ENCODE measurements at places on chromosomes 12 and 14.
A peak's percentile ranks its signal among the peaks of the same experiment; 100 is the strongest.

GRCh38 chr14:60686865-60687264 is 37.3 kb downstream of the SIX4 start:
- no peak for DNase-seq

DNA sequence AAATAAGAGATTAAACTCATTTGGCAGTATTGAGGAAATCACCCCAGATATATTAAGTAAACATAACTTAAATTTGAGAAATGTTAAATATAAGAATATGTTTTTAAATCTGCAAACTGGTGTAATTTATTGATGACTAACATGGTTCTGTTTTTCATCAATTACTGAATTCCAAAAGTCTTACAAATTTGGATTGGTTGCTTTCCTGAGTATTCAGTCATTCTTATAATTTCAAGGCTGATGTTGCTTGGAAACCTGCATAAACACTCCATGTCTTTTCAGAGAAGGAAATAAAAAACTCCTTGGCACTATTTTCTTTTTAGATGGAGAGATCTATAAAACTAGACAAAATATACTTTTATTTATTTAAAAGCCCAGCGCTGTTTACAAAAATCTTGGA is 71.7 kb downstream of the NOVA1 start:
- no peak for DNase-seq

DNA sequence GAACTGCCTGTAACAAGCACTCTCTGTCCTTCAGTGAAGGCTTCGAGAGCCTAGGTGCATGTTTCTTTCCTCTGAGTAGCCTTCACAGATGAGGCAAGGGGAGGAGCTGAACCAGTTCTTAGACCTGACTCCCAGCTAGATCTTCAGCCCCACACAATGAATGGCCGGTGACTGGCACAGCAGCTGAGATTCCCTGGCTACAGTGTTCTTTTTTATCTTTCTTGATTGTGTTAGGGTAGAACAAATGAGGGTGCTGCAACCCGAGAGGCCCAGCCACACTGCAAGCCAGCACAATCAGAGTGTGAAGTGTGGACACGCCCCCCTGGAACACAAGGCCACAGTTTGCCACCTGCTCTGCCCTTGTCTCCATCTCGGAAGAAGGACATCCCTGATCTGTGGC is 19.1 kb upstream of the COL2A1 start:
- no peak for DNase-seq

DNA sequence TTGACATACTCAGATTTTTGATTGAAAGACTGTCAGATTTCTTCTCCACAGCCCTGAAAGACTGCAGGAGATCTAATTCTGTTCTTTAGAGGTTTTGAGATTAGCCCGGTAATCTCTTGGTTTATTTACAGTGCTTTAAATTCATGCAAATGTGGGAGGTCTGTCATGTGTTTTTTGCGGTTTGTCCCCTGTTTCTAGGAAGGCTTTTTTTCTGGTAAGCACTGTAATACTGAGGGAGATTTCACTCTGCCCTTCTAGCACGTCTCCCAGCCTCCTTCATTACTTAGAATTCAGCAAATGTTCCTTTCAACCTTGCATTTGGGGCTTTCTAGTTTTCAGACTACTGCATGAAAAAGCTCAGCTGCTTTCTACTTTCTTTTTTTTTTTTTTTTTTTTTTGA is 31.1 kb downstream of the GPHN start:
- peak; percentile 16 for DNase-seq

DNA sequence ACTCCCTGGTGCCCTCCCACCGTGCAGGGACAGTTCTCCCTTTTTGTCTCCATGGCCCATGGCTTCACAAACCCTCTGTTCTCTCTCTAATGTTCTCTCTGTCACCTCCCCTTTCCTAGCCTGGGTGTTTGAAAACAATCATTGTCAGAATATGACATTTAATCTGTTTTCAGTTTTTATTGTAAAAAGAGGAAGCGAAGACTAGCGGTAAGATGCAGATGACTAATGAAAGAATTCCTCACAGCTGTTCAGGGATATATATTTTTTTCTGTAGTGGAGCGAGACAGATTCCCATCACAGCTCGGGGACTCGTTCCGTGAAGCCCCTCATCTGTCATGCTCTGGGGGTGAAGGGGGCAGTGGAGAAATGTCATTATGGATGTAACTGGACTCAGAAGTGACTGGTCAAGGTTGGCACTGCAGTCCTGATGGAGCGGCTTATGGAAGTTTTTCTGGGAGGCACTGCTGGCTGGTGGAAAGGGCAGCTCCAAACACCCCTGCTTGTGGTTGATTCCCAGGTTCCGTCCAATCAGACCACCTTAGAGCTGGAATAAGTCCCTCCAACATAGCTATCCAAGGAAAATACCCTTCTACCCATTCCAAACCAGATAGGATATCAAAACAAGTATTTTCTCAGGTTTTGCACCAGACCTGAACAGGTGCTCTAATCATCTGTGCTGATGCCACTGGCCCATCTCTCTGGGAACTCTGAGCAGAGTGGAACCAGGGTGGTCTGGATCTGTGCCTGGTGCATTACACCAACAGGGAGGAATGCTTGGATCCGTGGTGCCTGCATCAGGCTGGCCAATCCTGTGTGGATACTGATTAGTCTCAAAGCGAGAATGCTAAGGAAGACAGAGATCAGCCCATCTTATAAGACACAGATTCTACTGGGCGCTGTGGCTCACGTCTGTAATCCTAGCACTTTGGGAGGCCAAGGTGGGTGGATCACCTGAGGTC is 84.7 kb downstream of the GPATCH2L start:
- DNase-seq: no peak

DNA sequence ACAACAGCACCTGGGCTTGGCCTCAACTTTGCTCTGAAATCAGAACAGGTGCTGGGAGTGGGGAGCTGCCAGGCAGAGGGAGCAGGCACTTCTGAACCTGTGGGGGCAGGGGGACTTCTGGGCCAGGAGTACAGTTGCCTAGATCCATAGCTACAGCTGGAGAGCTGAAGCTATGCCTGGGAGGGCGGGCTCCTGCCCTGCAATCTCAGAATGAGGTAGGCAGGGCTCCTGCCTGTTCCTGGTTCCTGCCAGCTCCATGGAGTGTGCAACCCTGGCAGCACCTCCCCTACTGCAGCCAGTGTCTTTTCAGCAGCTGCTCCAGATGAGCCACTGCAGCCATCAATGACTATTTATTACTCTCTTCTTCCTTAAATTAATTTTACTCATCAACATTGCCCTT is 62.1 kb upstream of the NAV3 start:
- DNase-seq: no peak

GRCh38 chr12:51897181-51897580 is 9.3 kb downstream of the ANKRD33 start:
- peak; percentile 11 for DNase-seq

DNA sequence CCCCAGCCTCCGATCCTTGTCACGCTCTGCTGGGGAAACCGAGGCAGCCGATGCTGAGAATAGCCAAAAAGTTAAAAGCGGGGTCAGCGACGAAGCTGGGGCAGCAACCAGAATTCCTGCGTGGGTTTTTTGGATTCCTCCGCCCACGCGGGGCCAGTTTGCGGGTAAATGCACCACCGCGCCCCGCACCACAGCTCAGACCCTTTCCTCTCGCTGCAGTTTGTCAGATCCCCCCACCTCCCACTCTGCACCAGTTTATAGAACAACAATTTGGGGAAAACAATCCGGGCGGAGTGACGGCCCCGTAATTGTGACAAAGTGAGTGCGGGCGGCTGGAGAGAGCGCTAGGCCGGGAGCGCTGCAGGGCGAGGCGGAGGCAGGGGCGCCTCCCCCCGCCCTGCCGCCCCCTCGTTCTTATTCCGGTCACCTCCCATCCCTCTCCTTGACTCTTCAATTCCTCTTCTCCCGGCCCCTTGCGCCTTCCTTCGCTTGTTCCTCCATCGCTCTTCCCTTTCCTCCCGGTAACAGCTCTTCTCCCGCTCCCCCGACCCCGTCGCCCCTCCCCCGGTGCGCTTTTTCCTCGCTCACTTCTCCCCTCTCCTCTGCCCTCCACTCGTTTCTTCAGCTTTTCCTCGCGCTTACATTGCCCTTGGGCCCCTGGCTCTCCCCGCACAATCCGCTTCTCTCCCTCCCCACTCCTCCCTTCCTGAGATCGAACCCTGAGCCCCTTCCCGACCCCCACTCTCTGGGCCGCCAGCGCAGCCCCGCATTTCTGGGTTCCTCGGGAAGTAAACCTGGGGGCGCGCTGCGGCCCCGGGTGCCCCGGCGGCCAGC is 646 bp upstream of the DNAJC22 start:
- peak; percentile 58 for DNase-seq

DNA sequence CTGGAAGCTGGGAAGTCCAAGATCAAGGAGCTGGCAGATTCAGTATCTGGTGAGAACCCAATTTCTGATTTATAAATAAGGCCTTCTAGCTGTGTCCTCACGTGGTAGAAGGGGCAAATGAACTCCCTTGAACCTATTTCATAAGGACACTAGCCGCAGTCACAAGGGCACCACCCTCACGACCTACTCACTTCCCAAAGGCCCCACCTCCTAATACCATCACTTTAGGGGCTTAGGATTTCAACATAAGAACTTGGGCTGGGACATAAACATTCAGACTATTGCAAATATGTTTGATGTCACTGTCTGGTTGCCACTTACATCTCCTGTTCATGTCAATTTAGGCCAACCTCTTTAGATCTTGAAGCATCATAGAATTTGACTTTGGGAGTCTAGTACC is 10.8 kb upstream of the CNIH1 start:
- DNase-seq: no peak

- no peak for DNase-seq
These were observed 3.9 kb upstream of the GPR84 start for GRCh38 chr12:54368025-54368708.

GRCh38 chr14:51310505-51310944 is 70.5 kb downstream of the TMX1 start:
- no peak for DNase-seq

GRCh38 chr14:57389646-57390036 is 745 bp upstream of the NAA30 start:
- peak; percentile 66 for DNase-seq

DNA sequence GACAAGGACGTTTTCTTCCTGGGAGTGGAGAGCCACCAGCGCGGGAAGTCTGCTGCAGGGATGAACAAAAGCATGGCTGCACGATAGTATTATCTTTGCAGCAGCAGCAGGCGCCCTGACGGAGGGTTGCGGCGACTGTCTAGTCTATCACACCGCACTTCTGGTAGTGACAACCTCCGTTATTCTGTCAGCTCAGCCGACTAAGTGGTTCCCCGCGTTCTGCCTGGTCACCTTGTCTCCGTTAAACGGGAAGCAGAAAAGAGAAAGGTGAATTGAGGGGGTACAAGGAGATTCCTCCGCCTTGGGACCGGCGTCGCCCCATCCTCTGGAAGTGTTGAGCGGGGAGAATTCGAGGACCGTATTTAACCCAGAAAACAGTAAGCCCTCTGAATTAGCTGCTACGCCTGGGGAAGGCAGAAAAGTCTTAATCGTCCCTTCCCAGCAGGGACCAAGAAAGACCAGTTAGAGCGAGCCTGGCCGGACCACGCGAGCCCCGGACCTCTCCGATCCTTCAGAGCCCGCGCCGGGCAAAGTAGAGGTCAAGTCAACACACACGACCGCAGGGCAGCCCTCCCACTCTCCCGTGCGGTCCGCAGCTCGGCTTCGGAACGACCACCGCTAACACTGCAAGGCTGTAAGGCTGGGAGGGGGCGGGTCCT is 536 bp upstream of the DAAM1 start:
- peak; percentile 64 for DNase-seq

DNA sequence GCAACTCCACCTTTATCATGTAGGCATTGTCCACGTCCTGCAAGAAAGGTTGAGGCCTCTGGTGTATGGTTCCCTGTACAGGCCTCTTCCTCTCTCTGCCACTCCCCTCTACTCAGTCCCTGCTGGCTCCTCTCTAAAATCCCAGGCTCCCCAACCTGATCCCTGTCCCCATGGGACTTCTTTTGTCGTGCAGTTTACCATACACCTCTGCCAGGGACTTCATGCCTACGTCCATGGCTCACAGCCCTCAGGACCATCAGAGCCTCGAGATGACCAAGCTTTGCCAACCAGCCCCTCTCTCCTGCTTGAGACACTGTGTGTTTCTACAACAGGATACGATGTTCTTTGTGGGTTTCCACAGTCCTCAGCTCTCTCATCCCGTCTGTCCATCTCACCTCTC is 2.9 kb downstream of the KRT2 start:
- no peak for DNase-seq

DNA sequence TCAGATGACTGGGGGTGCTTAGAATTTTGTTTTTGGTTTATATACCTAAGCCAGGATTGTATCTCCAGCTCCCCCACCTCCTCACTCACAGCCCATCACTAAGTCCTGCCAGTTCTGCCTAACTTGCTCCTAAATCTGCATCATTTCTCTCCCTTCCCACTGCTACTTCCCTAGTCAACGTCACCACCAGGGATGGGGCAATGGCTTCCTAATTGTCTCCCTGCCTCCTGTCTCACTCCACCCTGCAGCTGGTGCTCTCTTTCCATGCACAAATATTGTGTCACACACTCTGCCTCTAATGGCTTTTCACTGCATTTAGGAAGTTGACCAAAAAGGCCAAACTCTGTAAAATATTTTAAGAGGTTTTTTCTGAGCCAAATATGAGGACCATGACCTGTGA is 11.5 kb downstream of the OAS2 start:
- no peak for DNase-seq

DNA sequence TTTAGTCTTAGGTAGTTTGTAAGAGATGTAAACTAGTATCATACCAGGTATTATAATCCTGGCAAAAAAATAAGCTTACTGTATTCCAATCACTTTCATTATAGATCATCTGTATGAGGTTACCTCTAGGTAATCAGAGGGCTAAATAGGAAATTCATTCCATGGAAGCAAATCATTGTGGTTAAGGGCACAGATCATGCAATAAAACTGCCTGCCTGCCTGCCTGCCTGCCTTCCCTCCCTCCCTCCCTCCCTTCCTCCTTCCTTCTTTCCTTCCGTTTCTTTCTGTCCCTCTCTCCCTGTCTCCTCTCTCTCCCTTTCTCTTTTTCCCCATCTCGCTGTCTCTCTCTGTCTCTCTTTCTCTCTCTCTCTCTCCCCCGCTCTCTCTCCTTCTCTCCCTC is 3.2 kb upstream of the CLEC9A start:
- DNase-seq: no peak

DNA sequence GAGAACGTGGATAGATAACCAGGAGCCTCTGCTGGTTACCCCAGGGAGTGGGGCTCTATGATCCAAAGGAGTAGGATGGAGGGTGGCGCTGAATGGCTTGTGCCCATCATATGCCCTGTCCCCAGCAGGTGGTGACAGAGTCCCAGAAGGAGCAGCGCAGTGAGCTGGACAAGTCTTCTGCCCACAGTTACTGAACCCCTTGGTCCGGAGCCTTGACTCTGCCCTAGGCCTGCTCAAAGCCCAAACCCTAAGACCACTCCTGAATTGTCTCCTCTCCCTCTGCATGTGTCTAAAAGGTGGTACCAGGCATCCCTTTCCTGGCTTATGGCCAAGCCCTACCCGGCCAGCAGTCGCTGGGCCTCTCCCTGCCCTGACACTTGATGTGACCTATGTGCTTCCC is 3.2 kb downstream of the PRPH start:
- peak; percentile 60 for DNase-seq

DNA sequence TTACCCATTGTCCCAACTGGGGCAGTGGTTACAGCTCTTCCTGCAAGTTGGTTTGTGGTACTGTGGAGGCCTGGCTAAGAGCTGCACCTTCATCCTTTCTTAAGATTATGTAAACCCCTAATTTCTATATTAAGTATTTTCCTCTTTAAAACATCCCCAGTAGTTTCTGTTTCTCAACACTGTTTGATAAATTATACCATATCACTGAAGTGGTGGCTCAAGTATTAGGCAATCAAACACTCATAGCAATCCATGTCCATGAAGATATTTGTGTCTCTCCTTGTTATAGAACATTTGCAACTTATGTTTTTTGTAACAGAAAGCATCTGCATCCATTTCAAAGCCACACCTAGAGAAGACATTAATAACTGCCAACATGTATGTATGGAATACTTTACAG is 31.8 kb downstream of the ATXN3 start:
- DNase-seq: no peak

- DNase-seq: no peak
These were observed 161.3 kb upstream of the PTPRQ start for GRCh38 chr12:80282761-80283160.

Data from D341Med (cell line).